ENCODE measurements at places on chromosomes 7 and 10.

- no peak for DNase-seq
These were observed 84.2 kb downstream of the ANK3 start for GRCh38 chr10:60305380-60305892.

- no peak for DNase-seq
These were observed 10.5 kb downstream of the C10orf53 start for GRCh38 chr10:49689882-49690510.

DNA sequence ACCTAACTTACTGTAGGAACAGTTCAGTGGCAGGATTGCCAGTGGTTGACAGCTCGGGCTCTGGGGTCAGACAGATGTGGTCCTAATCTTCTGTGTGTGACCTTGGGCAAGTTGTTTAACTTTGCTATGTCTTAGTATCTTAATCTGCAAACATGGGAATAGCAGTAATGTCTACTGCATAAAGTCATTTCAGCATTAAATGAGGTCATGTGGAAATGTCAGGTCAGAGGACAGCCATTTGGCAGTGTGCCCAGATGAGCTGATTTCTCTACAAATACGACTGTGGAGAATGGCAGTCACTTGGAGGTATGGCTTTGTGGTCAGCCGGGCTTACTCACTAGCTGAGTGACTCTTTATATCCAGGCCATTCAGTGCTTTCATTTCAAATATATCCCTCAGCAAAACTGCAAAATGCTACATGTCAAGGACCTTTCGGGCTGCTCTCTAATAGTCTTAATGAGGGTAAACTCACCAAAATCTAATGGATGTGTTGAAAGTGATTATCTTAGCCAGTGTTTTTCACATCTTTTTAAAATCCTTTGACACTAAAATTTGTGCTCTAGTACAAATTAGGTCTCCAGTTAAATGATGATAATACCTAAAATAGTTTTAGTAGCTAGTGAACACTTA, 171.4 kb downstream of the ST7 start:
- DNase-seq, result peak; percentile 16

DNA sequence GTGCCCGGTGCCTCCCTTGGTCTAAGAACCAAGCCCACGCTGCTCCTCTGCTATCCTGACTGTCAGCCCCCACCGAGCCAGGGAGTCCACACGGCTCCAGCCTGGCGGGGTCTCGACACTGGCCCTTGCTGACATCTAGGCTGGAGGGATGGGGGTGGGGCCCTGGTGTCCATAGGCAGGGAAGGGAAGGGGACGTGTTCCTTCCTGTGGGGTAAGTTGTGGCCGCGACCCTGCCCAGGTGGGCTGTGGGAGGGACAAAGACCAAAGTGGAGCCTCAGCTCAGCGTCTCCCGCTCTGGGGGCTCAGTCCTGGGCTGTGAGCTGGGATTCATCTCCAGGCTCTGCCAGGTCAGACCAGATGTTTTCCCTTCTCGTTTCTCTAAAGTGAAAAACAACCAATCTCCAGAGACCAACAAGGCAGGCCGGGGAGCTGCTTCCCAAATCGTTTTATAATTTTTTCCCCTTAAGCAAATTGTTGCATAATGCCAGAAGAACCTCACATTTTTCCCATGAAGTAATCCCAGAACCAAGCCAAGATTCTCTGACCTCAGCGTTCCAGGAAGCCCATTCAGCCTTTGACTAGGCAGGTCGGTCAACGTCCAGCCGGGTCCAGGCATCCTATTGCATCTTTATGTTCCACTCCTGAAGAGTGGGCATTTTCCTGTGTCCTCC, 101.2 kb downstream of the RGS10 start:
- DNase-seq, result no peak

DNA sequence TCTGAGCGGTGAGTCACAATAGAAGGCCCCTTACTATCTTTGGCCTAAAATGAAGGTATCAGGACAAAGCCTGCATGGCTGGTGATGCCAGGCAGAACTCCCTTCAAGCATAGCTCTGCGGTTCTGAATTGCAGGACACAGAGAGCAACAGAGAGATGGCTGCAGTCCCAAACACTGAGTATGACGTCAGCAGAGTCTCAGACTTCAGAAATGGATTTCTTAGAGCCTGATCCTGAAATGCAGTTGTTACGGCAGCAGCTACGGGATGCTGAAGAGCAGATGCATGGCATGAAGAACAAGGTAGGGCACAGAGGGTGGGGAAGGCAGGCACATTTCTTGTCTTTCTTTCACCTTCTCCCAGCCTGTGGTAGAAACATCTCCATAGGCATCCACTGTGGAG, 13.5 kb downstream of the CCDC136 start:
- DNase-seq, result no peak

- peak; percentile 34 for DNase-seq
These were observed 37.2 kb downstream of the ERLIN1 start for GRCh38 chr10:100148353-100149211.

DNA sequence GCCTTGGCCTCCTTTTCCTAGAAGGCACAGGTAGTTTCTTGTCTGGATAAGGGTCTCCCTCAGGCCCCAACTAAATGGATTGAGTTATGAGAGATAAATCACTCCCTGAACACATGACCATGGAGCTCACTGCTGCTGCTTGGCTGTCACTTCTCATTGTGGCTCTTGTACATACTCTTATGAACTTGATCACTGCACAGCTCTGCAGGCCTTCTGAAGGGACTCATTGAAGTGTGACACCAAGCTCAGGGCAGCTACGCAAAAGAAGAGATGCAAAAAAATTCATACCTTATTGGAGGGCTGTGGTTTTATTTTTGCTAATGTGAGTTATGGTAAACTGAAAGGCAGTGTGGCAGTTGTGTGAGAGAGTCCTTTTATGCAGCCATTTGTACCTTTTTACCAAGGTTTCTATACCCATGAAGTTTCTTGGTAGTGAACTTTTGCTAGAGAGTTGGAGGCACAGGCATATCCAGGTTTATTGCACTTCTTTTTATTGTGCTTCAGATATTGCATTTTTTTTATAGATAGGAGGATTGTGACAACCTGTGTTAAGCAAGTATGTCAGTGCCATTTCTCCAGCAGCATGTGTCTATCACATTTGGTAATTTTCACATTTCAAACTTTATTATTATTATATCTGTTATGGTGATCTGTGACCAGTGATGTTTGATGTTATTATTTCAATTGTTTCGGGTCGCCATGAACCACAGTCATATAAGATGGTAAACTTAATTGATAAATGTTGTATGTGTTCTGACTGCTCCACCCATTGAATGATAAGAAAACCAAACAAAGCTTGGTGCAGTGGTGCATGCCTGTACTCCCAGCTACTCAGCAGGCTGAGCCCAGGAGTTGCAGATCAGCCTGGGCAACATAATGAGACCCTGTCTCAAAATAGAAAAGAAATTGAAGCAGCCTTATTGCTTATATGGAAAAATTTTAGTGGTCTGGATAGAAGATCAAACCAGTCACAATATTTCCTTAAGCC, 100.6 kb downstream of the LRRC4 start:
- no peak for DNase-seq

DNA sequence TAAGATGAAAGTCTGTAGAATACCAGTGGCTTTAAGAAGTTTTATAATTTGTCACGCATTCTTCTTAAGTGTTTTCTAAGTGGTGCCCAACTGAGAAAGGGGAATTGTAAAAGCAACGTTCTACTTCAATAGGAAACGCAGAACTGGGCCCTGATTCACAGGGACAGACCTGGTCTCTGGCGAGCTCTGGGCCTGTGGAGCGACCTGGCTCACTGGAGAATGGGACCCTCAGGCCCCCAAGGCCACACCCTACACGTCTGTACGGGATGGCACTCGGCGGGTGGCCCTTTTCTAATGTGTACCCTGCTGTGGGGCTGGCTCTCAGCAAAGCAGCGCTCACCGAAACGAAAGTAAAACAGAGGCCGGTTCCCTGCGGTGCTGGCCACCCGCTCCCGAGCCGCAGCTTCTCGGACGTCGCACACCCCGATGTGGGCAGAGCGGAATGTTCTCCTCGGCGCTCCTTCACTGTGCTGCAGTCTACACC, 205.0 kb downstream of the DIP2C start:
- DNase-seq, result no peak

GRCh38 chr10:78774999-78775711, 293.6 kb upstream of the ZMIZ1 start:
- DNase-seq, result no peak

DNA sequence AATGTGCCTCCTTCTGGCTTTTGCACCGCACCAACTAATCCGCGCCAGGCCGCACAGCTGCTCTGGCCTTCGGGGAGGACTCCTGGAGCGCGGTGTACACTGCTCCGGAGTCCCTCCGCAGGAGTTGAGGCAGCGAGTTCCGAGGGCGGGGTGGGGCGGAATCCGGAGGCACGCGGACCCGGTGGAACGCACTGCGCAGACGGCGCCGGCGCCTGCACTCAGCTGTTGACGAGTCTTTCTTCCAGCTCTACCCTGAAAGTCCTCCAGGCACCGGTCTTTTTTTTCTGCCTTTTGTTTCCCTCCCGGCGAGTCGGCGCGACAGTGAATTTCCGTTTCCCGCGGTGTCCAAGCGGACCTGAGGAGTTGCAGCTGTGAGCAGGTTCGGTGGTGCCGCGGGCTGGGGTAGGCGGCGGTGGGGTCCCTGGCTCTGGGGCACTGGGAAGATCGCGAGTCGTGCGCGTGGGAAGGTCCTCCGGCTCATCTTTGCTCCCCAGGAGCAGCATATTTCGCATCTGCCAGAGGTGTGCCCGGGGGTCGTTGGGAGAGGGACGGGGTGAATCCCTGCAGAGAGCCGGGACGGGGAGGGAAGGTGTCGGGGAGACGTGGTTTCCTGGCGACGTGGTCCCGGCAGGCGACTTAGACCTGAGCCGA, 44.1 kb downstream of the SFTPD start:
- DNase-seq, result no peak

DNA sequence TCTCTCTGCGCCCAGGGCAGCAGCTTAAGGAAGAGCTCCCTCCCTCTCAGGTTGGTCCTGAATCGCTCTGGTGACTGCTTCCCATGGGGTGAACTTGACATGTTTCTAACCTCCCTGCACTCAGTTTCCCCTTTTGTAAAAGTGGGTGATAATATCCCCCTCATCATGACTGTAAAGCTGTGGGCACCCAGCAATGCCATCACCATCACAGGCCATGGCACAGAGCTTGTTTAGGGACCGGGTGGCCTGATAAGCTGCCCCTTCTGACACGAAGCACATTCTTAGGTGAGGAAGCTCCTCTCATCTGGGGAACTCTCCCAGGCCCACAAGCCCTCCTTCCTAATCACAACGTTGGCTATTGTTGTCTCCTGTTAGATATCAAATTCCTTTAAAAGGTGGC, 972.8 kb upstream of the ZNF722 start:
- DNase-seq, result no peak

DNA sequence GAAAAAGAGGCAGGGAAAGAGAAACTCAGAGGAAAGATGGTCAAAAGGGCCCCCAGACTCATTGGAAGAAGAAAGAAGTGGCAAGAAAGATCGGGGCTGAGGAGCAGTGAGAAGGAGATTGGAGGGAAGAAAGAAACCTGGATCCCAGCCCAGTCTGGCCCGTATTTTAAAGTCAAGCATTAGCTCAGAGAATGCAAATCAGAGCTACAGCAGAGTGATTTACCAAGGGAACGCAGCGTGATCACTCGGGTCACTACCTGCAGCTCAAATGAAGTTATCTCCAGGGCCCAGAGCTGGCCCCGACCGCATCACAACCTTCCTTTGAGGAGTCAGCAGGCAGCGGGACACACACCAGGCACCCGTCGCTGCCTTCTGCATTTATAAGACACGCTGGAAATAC, 72.8 kb downstream of the CARD11 start:
- DNase-seq, result no peak

DNA sequence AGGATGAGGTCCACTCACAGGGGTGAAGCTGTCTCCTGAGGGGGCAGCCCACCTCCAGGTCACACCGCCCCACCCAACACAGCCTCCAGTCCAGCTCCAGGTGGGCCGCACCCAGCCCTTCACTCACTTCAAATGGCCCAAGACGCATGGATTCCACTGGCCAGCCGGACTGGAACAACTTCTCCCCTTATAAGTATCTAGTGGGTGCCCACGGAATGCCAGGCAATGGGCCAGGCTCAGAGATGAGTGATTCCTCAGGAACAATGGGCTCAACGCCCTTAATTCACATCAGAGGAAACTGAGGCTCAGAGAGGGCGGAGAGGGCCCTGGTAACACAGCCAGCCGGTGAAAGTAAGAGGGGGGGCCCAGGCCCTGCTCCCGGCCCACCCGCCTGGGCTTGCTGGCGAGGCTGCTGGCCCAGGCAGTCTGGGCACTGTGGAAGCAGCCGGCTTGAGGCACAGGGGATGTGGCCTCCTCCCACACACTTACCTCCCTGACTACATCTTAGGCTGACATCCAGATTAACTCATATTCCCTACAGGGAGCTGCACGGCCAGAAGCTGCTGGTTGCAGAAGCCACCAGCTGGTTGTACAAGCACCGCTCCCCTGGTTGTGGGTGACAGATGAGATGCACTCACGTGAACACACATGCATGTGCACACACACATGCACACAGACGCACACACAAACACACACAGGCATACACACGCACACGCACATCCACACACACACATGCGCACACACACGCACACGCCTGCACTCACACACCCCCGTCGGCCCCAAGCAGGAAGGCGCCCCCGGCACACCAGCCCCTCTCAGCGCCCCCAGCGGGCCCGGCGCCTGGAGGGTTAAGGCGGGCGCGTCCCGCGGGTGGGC, 1.0 kb upstream of the FAM20C start:
- DNase-seq, result no peak

GRCh38 chr10:12733271-12733670, 268.2 kb downstream of the CCDC3 start:
- no peak for DNase-seq

- DNase-seq, result peak; percentile 4
These were observed 524.8 kb downstream of the GRM8 start for GRCh38 chr7:126727930-126728391.

DNA sequence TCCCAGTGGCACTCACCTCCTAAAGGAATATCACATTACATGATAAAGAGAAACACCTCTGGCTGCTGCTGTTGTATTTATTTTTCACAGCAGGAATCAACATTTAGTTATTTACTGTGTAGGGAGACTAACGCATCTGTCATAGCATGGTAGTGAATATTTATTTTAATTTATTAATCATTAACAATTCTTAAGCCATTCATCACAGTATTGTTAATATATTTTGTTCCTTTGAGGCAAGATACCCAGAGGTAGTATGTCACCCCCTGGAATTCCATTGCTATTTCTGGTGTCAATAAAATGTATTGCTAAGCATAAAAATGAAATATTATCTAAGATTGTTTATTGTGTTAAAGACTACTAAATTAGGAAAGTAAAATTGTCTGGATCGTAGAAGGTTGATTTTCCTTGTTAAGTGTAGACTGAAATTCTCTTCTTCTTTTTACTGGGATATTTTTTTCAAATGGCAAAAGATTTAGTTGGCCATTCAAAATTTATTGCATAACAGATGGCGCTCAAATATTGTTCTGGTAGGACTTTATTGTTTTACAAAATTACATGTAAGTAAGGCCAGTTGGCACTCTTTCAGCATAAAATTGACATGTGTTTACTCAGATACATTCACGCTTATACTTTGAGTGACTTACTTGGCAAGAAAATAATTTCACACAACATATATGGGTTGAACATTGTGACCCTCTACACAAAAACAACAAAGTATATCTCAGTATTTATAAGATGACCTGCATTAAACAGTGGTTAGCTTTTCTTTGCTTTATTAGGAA, 1358.7 kb upstream of the SORCS1 start:
- DNase-seq, result no peak

Measured in NK-92 treated with Interleukin-12 subunit alpha and Interleukin-12 subunit beta, amount 100 ng/mL, for 24 hours (cell line).